ENCODE measurements at places on chromosomes 16 and 17.

GRCh38 chr17:81712468-81713003, 452 bp downstream of the SLC25A10 start:
- no peak for DNase-seq

- no peak for DNase-seq
These were observed 25.2 kb upstream of the CCL22 start for GRCh38 chr16:57333402-57333801.

- no peak for DNase-seq
These were observed 37.4 kb downstream of the ARSG start for GRCh38 chr17:68328676-68329075.

DNA sequence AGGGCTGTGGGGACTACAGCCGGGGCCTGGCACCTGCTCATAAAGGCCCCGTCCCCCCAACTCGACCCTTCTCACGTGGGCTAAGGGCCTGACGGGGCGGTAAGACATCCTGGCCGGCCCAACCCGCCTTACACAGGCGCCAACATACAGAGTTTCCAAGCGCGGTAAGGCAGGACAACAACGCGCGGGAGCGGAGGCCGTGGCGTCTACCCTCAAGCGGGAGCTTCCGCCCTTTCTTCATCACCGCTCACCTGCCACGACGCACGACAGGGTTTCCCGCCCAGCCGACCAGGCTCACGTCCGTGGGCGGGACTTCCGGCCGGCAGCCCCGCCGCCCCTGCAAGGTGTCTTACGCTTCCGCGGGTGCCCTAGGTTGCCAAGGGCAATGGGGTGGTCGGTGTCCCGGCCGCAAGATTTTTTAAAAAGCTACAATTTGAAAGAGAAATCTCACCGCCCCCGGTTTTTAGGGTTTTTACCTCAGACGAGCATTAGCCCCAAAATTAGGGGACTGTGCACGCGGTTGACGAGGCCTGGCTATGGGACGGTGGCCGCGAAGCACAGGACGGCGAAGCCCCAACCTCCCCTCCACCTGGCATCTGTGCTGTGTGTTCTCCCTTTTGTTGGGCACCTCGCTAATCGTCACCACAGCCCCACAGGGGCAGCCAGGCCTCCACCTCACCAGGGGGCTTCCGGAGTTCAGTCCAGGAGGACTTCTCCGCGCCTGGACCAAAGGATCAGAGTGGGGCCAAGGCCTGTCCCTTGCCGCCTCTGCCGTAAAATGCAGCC, at the start of gene TERB1:
TSS of gene TERB1 (minus strand) at position 265 of the 786 bp plus-strand sequence. CDS start 4,786 bp downstream, outside the sequence.
- DNase-seq, result no peak

- DNase-seq, result no peak
These were observed 5.5 kb downstream of the MYO19 start for GRCh38 chr17:36529121-36529520.

GRCh38 chr16:18853694-18854093, 52.3 kb upstream of the ARL6IP1 start:
- no peak for DNase-seq

GRCh38 chr16:61146429-61146828, 889.8 kb downstream of the CDH8 start:
- no peak for DNase-seq

GRCh38 chr16:25996052-25996451, 304.3 kb downstream of the HS3ST4 start:
- DNase-seq, result no peak

- no peak for DNase-seq
These were observed 26.7 kb downstream of the TBX4 start for GRCh38 chr17:61478790-61479492.

DNA sequence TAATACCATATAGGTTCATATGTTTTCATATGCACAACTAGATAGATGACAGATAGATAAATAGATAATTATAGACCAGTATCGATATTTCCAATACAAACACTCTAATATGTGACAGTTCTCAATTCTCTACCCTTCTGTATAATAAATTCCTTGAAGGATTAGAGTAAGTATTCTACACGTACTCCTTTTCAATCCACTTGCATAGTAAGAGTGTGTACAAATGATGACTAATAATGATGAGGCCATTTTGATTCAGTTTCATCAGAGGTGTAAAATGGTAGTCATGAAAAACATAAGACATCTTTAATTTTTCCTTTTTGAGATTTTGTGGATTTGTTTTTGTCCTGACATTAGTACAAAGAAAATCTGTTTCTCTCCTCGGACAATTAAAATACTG, 188.3 kb upstream of the WSB1 start:
- no peak for DNase-seq

- DNase-seq, result no peak
These were observed 81.5 kb downstream of the CA4 start for GRCh38 chr17:60231234-60231633.

All from NCI-H1092 (cell line).